Stimulated activated CD8-positive, alpha-beta memory T cell treated with anti-CD3 and anti-CD28 coated beads, Interleukin-4, amount 100 ng/mL, for 4 hours (primary cell): ENCODE measurements at places on chromosomes 13 and 19.
A peak's percentile ranks its signal among the peaks of the same experiment; 100 is the strongest.

- DNase-seq: no peak
Measured at GRCh38 chr19:41870401-41870873, 6.6 kb upstream of the CD79A start.

DNA sequence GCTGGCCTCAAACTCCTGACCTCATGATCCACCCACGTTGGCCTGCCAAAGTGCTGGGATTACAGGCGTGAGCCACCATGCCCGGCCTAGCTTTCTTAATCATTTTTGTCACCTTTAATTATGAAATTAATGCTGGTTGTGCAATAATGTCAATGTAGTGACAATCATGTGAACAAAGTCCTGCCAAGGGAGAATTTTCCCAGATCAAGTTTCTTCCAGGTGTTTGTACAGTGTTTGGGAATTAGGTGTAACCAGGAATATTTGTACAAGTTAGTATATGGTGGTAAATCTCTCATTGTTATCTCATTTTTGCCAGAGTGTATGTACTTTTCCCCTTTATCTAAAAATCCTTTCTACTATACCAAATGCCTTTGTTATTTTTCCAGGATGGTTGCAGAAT lies 171.1 kb downstream of the UGGT2 start:
- DNase-seq: no peak

DNA sequence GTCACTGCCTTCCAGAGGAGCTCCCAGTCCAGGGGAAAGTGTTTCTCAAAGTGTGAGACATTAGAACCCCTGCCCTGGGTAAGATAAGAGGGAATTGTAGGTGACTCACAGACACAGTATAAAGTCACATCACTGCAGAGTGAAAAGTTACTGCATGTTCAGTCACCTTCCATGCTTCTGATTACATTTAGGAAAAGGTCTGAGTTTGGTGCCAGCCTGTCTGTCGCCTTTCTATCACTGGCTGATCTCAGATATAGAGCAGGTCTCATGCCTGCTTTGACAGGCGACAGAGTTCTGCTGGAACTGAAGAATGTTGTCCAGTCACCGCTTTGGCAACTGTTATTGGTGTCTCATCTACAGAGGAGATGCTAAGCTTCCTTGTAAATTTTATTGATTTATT lies 1078.6 kb downstream of the UQCRFS1 start:
- no peak for DNase-seq

GRCh38 chr13:24858953-24859352 lies 95.0 kb downstream of the RNF17 start:
- DNase-seq: no peak

DNA sequence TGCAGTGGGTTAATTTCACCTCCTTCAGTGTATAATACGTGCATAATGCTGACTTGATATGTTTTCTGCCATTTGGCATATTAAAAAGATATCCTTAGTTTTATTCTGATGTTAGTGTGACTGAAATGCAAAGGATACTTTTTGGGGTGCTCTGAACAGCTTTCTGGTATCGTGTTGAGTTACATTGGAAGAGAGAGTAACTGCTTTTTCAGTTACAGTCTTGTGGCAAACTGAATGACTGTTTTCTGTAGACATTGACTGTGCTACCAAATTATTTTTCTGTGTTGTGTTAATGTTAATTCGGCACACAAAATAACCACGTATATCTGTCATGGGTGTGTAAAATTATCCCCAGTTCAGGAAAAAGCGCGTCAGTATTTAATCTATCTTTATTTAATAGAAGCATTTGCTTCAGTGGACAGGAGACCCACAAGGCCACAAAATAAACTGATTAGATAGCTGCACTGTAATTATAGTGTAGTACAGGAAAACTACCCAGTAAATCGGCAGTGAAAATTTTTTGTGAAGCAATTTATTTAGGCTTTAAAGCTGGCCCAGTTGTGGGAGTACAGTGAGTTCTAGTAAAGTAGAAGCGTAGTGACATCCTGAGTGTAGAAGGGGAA lies 2.5 kb downstream of the URI1 start:
- no peak for DNase-seq

DNA sequence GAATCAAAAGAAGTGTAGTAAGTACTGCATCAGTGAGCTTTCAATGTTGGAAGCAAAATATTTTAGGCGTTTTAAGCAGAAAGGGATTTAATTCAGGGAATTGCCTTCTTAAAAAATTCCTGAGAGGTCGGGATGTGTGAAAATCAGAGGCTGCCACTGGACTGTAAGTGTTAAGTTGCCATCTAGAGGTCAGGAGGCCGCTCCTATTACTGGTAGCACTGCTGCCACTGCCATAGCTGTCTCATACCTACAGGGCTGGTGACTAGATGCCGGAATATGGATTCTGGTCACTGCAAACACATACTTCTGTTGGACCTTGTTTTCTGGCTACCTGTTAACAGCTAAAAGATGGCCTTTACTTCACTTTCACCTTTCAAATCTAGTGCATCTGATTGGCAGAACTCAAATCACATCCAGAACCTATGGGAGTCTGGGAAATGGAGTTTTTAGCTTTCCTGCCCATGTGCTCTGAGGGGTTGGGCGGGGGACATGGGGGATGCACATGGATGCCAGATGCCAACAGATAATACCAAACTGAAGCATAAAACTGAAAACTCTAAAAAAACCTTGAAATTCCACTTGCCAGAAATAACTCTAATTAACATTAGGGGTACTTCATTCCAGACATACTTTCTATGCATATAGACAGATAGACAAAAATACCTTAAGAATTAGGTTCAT lies 29.8 kb downstream of the DGKH start:
- no peak for DNase-seq

- no peak for DNase-seq
Measured at GRCh38 chr13:107907065-107907805, 308.1 kb downstream of the LIG4 start.

GRCh38 chr13:32023698-32024097 lies 7.9 kb upstream of the FRY start:
- no peak for DNase-seq

- DNase-seq: no peak
Measured at GRCh38 chr19:50340331-50340730, 11.2 kb upstream of the KCNC3 start.

GRCh38 chr19:41997121-41997850 lies 3.3 kb upstream of the ATP1A3 start:
- DNase-seq: no peak

DNA sequence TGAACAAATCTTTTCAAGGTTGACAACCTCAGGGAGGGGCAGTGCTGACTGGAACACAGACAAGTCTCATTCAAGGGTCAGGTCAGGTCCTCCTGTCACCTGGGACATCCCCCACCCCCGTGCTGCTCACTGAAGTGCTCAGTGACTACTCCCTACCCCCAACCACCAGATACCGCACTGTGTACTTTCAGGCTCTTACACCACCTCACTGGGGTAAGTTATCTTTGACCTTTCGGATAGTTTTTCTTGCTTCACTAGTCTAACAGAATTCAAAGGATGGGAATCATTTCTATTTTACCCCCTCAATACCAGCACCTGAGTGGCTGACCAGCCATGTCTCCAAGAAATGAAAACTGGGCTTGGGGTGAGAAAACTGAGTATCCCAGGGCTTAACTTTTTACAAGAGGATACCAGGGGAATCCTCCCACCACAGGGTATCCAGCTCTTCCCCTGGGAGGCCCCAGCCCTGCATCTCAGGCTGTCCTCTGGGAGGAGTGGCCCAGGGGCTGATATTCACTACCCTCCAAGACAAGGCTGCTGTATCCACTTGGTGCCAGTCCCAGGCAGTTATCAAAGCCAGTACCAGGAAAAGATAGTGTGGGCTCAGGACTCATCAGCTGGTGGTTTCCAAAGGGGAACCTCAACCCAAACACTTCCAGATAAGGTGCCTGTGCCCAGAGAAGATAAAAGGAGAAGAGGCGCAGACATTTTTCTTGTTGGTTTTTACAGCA lies 2.1 kb downstream of the ZNF563 start:
- peak; percentile 73 for DNase-seq

GRCh38 chr19:10816691-10817090 lies 19.3 kb downstream of the TMED1 start:
- DNase-seq: no peak

DNA sequence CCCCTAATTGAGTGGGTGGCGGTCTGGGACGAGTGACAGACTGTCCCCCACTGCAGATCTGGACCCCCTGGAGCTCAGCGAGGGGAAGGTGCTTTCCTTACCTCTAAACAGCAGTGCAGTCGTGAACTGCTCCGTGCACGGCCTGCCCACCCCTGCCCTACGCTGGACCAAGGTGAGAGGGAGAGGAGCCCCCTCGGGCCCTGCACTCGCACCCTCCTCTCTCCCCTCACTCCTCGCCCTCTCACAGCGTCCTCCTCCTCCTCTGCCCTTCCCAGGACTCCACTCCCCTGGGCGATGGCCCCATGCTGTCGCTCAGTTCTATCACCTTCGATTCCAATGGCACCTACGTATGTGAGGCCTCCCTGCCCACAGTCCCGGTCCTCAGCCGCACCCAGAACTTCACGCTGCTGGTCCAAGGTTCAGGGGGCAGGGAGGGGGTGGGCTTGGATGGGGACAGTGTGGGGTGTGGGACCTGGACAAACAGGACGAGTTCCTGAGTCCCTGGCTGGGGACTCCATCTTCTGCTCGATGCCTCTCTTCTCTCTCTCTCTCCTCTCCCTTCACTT lies 9.6 kb downstream of the BCAM start:
- DNase-seq: no peak

DNA sequence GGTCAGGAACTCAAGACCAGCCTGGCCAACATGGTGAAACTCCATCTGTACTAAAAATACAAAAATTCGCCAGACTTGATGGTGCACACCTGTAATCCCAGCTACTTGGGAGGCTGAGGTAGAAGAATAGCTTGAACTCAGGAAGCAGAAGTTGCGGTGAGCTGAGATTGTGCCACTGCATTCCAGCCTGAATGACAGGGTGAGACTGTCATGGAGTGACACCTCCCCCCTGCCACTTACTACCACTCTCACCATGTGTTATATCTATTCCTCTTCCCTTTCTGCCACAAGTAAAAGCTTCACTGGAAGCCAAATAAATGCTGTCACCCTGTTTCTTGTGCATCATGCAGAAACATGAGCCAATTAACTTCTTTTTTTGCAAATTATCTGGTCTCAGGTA lies 10.6 kb upstream of the CEACAM4 start:
- DNase-seq: no peak

DNA sequence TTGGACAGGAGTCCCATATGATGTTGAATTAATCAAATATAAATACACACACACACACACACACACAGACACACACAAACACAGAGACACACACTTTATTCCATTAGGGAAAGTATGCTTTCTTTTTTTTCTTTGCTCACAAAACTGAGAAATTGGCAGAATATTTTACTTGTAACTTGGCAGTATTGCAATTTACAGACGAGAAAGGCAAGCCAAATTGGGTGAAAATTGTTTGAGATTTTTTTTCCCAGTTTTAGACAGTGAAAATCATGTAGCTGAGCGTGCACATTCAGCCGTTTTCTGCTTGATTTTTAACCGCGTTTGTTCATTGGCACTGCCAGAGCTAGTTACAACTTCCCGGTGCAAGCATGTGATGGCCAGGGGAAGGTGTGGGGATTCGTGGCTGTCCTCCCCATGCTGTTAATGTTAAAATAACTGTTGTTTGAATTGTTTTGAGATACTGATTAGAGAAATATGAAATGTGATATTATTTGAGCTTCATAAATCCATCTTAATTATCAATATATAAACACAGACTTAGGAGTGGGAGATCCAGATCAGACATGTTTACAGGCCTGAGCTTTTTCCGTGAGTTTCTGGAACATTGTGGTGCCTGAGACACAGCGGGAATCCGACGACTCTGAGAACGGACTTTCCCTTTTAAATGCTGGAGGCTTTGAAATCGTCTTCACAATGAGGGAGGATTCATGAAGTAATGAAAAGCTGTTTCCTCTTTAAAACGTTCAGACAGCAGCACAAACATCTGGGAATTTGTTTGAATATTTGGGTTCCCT lies 125.5 kb downstream of the KCNRG start:
- DNase-seq: no peak

- no peak for DNase-seq
Measured at GRCh38 chr19:8461891-8462290, 17.1 kb downstream of the HNRNPM start.

DNA sequence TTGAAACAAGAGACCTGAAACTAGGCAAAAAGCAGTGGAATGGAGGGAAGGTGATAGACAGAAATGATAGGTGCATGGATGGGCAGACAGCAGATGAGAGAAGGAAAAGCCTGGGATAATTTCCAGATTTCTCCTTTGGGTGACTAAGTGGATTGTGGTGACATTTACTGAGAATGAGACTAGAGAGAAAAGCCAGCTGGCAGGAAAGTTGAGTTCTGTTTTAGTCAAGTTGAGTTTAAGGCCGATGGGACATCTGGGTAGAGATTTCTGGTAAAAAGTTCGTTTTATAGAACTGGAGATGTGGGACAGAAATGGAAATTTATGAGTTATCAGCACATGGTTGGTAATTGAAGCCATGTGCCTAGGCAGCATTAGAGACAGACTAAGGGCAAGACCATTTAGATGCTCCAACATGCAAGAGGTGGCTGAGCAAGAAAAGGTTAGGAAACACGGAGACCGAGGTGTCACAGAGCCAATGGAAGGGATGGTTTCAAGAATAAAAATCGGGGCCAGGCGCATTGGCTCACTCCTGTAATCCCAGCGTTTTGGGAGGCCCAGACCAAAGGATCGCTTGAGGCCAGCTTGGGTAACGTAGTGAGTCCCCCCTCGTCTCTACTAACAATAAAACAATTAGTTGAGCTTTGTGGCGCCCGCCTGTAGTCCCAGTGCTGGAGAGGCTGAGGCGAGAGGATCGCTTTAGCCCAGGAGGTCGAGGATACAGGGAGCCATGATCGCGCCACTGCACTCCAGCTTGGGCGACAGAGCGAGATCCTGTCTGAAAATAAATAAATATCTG lies 9.6 kb upstream of the DGKH start:
- no peak for DNase-seq

GRCh38 chr13:38602266-38602665 lies 84.6 kb upstream of the FREM2 start:
- DNase-seq: no peak

DNA sequence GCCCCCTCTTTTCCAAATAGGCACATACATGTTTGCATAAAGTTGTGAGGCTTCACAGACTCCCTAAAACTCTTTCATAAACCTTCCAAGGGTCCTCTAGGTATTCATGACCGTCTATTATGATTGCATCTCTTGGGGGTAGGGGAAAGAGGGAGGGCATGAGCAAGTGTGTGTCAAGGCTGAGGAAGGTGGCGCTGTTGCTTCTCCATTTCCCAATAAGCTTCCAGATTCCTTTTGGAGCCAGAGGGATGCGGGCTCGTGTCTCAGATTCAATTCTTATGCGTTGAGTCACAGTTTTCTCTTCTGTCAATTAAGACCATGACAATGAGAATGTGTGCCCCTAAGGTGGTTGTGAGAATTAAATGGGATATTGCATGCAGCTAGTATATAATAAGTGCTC lies 51.0 kb upstream of the CYP2A7 start:
- no peak for DNase-seq

GRCh38 chr19:8615813-8616596 lies 5.5 kb upstream of the ADAMTS10 start:
- no peak for DNase-seq

- DNase-seq: no peak
Measured at GRCh38 chr19:18804643-18805042, 13.5 kb upstream of the COMP start.

DNA sequence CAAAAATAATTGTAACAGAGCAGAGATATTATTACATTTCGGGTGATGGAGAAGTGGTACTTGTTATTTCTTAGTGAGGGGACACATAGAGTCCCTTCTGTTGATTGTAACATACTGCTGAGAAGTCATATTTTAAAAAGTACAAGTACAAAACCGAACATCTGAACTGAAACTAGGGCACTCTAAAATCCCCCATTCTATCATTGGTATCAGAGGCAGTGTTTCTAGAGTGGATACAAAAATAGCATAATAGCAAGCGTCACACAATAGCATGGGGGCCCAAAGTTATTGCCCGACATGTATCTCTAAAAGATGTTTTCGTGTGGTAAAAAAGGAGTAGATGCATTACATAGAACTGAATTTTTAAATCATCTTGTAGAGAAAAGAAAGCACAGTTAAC lies 502.1 kb upstream of the SLC10A2 start:
- no peak for DNase-seq
